ENCODE measurements at places on chromosomes 5 and 9.

DNA sequence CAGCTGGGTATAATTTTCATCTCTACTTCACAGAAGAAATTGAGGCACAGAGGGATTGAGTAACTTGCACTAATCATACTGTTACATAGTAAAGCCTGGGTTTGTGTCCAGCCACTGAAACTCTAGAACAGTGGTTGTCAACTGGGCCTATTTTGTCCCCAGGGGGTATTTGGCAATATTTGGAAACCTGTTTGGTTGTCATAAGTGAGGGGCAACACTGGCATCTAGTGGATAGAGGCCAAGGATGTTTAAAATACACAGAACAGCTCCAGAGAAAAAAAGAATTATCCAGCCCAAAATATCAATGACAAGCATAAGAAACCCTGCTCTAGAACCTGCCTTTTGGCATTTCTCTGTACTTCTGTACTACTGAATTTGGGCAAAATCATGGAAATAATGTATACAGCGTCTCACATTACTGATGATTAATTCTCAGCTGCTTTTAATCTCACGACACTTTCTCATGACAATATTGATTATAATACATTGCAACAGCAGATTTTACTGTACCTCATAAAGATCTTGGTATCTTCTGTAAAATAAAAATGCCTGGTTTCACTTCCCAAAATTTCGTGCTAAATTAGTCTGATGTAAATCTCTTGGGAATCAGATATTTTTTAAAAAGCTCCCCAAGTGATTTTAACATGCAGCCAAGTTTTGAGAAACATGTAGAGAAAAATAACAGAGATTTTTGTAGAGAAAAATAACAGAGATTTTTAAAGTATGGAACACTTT, 112.7 kb downstream of the RORB start:
- no peak for DNase-seq

DNA sequence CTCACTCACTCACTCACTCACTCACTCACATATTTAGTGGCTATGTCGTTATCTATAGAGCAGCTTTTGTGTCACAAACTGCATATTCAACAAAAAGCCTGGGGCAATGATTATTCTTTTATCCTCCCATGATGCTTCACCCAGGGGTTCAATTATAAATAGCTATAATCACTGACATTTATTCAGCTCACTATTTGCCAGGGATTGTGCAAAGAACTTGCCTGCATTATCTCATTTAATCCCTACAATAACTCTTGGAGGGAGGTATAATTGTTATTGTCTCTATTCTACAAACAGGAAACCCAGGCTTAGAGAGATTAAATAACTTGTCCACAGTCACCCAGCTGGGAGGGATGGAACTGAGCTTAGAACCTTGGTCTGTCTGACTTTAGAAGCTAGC, 298.0 kb upstream of the MSX2 start:
- DNase-seq: no peak

GRCh38 chr5:146284016-146284415, 54.6 kb upstream of the POU4F3 start:
- no peak for DNase-seq

DNA sequence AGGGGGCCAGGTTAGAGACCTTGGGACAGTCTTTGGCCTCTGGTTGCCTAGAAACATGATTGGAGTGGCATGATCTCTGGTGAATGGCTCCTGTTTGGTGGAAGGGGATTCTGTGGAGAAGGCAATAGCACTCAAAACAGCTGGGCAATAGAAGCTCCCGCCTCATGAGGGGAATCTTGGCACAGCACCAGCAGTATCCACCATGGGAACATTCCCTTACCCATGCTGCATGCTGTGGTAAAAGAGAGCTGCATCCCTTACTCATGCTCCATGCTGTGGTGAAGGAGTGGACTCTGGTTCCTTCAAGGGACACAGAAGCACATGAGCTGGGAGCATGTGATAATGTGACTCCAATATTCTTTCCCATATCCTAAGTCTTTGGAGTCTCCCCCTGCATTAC, 160.6 kb downstream of the PJA2 start:
- DNase-seq: no peak

DNA sequence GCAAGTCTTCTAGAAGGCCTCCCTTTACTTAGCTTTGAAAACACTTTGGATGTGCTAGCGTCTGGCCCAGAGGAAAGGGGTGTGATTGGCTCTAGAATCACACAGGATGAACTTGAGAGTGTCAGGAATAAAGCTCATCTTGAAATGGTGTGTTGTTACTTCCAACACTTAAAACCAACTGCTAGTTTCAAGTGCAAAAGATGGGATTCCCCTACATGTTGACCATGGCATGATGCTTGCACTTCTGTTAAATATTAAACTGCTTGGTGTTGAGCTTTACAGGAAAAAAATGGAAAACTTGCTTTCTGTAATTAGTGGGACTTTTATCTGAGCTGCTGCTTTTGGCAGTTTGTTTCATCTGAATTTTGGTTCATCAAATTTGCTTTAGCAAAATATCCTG, 261.1 kb downstream of the MED10 start:
- DNase-seq: no peak

- no peak for DNase-seq
These were observed 171.0 kb downstream of the COL23A1 start for GRCh38 chr5:178419196-178419595.

DNA sequence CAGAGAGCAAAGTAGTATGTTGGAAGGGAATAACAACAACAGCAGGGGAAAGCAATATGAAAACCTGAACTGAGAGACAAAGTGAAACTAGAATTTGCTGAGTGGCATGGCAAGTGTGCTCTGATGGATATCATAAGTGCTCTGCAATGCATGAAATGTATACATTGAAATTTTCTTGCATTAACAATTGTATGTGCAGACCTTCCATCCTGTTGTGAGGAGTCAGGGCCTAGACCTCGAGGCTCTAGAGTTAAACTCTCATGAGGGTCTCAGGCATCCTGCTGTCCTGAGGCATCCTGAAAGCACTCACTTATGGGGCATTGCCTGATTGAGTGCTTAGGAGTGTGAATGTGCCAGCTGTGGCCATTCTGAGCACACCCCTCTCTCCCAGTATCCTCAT, 1.1 kb downstream of the ECM2 start:
- DNase-seq: no peak

DNA sequence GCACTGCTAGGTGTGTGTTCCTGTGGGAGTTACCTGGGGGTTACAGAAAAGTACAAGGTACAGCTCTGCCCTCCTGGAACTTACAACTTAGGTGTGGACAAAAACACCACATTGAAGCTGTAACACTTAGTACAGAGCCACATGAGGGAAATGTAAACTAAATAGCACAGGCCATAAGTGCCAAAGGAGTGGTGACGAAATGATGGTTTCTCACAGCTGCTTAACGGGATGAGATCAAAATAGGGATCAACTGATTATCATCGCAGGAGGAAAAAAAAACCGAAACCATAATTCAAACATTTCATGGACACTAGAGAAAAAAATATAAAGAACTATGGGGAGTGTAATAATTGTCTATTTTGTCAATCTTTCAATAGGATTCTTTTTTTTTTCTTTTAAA, 5.9 kb downstream of the LIX1 start:
- no peak for DNase-seq

GRCh38 chr9:78109075-78109474, 77.5 kb upstream of the GNAQ start:
- DNase-seq: no peak

- no peak for DNase-seq
These were observed 267.7 kb upstream of the ACTBL2 start for GRCh38 chr5:57750282-57750681.

DNA sequence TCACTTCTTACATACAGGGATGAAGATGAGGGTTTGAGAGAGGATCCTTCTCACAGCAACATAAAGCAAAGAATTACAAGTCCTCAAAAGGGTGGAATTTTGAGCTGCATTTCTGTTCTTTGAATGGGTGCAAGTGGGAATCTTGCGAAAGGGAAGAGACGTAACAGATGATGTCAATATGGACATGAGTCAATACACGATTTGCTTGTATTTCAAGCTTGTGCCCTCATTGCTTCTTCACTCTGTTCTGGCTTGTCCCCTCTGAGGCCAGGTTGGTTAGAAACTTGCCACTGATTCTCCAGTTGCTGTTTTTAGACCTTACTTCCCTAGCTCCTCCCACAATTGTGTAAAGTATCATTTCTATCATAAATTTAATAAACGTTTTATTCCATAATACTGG, 104.8 kb upstream of the CLINT1 start:
- DNase-seq: no peak

- DNase-seq: no peak
These were observed 132.2 kb upstream of the PTGER4 start for GRCh38 chr5:40547557-40547956.

GRCh38 chr5:165232509-165233028, 1727.2 kb downstream of the MAT2B start:
- DNase-seq: no peak

Measured in T-helper 1 cell (primary cell).